Panc1 (cell line): ENCODE measurements at places on chromosomes 7 and 10. TPM values are rescaled to one million over a fixed set of nuclear protein-coding genes. Genes with fewer than 3 reads are reported as not detected.

The UBE2D4 gene
- total RNA-seq = 35.9 TPM

The SPDYE18 gene
- not detected for total RNA-seq

DNA sequence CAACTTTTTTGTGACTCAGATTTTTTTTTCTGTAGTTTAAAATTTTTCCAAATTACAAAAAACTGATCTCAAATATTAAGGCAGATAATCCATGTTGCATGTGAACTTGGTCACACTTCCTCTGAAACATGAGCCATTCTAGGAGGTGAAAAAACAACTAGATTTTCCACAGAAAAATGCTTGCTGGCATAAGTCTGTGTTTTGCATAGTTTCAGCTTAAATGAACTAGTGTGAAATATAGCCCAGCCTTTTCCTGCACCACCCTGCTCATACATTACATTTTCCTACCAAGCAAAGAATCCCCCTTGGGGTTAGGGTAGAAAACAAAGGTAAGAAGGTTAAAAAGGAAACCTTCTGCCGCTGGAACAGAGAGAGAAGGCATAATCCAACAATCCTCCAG is 48.2 kb downstream of the SLC25A13 start:
- DNase-seq = no peak

- no peak for DNase-seq
Observed at GRCh38 chr10:12027539-12027938, 15.1 kb downstream of the UPF2 start.

DNA sequence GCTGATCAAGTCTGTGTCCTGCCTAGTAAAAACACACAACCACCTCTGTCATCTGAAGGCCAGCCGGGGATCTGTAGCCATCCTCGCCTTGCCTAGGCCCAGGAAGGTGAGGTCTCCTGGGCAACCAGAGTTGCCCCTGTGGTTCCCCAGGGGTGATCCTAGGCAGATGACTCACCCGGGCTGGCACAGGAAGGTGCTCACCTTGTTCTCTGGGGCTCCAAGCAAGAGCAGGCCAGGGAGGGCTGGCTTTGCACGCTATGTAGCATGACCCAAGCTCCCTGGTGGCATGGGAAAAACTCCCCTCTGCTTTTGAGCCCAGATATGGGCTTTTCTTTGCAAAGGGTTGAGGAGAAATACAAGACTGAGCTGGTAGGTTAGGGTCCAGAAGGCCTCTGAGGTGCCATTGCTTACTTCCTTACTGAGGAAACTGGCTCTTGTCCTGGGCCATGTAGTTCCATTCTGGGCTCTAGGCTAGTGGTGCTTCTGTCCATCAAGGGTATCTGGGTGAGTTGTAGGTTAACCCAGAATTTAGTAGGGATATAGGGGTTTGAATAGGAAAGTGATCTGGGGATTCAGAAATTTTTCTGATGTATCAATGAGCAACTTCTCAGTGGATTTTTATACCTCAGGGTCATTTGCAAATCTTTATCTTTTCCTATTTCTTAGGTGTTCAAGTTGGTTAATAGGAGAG is 112.0 kb downstream of the NT5C2 start:
- DNase-seq = no peak

GRCh38 chr7:5634107-5634950 is 147.1 kb downstream of the RNF216 start:
- no peak for DNase-seq

DNA sequence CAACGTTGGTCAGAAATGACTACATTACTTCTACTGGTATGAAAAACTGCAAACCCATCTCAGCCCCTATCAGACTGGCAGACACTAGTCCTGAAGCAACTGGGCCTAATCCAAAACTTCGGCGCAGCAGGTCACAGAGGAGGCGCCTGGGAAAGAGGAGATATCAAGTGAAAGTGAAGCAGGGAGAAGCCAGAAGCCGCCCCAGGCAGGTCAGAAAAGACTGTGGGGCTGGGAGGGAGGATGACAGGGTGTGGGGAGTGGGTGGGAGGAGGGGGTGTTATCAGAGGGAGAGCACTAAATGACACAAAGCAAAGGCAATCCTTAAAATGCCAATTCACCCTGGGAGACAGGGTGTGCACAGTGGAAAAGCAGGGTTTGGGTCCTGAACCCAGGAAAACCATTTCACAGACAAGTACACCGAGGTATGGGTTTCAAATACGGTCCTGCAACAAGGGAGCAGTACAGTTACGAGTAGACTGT is 731 bp downstream of the CHCHD3 start:
- no peak for DNase-seq

DNA sequence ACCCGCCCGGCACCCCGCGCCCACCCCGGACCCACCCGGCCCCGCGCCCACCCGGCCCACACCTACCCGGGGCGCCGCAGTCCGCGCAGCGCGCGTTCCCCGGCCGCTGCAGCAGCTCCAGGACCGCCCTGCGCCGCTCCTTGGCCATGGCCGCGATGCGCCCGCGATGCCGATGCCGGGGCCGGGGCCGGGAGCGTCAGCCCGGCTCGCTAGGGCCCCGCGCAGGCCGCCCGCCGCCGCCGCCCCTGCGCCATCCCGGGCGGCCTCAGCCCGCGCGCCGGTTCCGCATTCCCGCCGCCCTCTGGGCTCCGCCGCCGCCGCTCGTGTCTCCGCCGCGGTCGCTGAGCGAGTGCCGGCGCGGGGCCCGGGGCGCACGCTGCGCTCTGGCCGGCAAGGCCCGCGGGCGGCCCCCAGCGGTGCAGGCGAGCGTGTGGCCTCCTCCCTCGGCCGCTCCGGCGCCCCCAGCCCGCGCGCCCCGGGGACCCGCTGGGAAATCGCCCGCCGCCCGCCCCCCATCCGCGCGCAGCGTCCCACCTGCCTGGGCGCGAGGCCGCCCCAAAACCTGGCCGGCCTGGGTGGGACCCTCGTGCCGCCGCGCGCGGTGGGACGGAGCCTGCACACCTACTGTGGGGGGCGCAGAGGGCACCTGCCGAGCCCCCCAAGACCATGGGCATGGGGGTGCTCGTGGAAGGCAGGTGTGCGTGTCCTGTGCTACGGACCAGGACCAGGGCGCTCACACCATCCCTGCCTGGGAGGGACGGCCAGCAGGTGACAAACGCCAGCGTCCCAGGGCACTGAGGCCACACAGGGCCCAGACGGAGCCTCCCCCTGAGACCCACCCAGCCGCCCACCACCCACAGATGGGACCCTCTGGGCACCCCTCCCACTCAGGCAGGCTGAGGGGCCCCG is at the start of gene ADAP1:
ADAP1 (minus strand) TSS at position 351 of the 909 bp plus-strand sequence; CDS start at position 148, 203 bp downstream.
- no peak for DNase-seq

- no peak for DNase-seq
Observed at GRCh38 chr10:12252882-12253546, 57.0 kb downstream of the CDC123 start.

- DNase-seq = no peak
Observed at GRCh38 chr7:104371216-104371979, 43.0 kb downstream of the LHFPL3 start.

DNA sequence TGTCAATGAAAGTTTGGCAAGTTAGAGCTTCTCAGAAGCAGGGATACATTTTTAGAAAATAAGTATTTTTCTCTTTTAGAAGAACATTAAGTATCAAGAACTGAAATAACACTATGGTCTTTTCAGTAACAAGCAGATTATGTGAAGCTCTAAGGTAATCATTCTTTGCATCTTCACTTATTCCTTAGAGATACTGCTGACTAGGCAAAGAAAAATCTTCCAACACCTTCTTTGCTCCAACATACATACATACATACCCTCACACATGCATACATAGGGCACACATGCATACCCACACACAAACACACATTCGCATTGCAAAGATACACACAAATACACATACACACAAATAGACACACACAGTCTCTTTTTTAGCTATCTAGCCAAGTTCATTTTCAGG is 37.8 kb upstream of the CACNB2 start:
- DNase-seq = no peak

The GHRHR gene
- total RNA-seq = not detected

The NKX2-3 gene
- total RNA-seq = 0.15 TPM

The GIMAP4 gene
- total RNA-seq = 0.26 TPM

DNA sequence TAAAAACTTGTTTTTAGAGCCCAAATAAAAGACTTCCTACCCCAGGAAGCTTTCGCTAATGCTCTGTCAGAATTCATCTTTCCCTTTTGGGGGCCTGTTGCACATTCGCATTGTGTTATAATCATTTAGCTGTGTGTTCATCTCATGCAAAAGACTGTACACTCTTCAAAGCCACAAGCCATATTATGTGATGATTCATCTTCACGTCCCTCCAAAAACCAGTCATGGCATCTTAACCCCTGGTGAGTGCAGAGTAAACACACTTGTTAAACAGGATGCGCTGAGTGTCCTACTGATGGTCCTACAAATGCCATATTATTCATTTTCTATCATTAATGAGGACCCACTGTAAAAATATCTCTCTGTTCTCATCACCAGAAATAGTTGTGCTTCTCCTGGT is 235.4 kb downstream of the KIAA1217 start:
- DNase-seq = no peak

DNA sequence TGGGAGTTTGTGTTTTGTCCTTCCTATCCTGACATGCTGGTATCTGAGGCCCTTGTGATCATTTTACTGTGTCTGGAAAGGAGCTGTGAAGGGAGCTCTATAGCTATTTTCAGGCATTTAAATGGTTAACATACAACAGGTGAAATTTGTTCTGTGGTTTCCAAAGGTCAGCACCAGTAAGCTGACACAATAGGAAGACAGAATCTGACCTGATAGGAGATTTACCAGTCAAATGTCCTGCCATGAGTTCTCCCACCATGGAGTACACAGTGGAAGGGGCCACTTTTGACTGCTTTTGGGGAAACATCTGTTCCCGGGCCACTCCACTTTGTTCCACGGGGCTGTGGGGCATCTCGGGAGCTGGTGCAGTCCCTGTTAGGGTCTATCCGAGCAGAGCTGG is 17.6 kb downstream of the FKBP6 start:
- no peak for DNase-seq

DNA sequence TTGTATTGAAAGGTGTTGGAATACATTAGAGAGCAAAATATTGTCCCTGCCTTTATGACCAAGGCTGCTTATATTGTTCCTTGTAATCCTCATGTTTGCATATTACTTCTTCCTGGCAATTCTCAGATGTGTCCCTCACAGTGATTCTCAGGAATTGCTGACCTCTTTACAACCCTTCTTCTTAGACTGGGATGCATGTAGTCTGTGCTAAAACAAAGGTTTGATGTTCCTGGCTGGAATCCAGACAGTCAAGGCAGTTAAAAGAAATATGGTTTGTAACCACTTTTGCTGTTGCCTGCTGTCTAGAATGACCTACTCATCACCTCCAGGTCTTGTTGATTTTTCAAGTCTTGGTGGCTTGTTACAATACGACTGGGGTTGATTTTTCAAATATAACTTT is 367.6 kb downstream of the HGF start:
- no peak for DNase-seq

DNA sequence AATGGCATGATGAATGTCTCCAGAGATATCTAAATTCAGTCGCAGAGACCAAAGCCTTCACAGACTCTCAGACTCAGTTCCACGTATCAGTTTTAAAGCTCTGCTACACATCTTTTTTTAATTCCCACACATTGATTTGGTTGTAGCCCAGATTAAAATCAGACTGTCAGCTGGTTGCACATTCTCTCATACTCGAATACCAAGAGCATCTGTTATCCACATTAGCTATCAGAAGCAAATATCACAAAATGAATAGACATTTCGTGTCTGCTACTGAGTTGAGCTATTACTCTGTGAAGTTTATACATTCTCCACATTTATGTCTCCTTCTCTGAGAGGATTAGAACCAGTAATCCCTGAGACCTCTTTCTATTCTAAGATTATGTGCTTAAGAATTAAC is 229.2 kb downstream of the GPAM start:
- no peak for DNase-seq

DNA sequence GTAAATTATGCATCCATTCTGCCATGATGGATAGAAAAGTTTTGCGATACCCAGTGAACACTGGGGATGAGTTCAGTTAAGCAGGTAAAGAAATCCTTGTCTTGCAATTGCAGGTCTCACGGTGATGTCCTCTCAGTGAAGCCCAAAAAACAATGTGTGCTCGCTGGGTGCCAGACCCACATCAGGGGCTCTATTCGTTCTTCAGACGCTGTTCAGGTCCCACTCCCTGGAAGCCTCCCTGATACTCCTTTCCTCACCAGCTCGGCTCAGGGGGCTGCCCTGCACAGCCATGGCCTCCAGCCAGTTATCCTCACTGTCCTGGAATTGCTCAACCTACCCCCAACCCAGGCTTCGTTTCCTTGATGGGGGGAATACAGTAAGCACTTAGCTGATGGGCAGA is 323.5 kb downstream of the ADARB2 start:
- no peak for DNase-seq

GRCh38 chr7:2732959-2733584 is 45.1 kb downstream of the AMZ1 start:
- DNase-seq = no peak

- no peak for DNase-seq
Observed at GRCh38 chr10:131387018-131387529, 75.6 kb upstream of the TCERG1L start.

GRCh38 chr7:117837841-117838240 is 35.4 kb downstream of the CTTNBP2 start:
- no peak for DNase-seq

- no peak for DNase-seq
Observed at GRCh38 chr7:102260856-102261255, 25.8 kb upstream of the SH2B2 start.

The UCMA gene
- not detected for total RNA-seq

- DNase-seq = no peak
Observed at GRCh38 chr7:106824458-106824857, 40.6 kb upstream of the PIK3CG start.

DNA sequence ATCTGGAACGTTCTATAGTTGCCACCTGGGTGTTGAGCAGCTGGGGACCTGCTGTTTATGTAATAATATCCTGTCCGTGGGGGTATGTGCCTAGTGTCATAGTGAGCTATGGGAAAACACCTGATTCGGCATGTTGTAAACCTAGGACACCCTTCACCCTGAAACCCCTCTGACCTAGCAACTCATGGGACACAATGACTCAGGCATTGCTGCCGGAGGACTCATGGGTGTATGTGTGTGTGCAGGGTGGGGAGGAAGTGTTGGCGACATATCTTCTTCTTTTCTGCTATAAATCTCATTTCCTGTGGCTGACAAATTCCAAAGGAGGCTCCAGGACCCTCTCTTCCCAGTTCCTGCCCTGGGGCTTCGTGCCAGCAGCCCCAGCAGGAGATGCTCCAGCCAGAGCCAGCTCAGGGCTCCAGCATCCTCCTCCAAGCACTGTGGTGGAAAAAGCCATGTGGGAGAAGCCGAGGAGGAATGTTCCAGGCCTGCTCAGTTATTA is 77.0 kb upstream of the PODXL start:
- DNase-seq = no peak

DNA sequence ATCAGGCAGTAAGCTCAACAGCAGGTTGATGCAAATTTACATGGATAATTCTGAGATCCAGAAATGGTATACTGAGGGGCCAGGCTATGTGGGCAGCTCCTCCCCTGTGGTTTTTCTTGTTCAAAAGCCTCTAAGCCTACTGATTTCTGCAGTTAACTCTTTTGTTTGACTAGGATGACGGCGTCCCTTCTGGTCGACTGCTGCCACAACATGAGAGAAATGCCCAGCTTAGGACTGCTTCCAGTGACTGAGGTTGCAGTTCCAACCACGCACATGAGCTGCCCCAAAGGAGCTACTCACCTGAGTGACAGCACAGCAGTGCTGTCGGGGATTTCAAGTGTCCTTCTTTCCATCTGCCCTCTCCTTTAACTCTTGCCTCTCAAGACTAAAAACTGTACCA is 973.0 kb upstream of the GHITM start:
- DNase-seq = no peak

The EPO gene
- not detected for total RNA-seq

The HERPUD2 gene
- total RNA-seq = 36.4 TPM

GRCh38 chr10:96747734-96748550 is 27.6 kb upstream of the PIK3AP1 start:
- DNase-seq = no peak

The CALML5 gene
- total RNA-seq = not detected

GRCh38 chr10:49023752-49024151 is 84.1 kb upstream of the LRRC18 start:
- no peak for DNase-seq

The RARRES2 gene
- total RNA-seq = 1.1 TPM
